Heart right ventricle (tissue), 16 donors: ENCODE measurements at places on chromosomes 16 and 17.

GRCh38 chr16:56525236-56525635 lies 5.4 kb upstream of the BBS2 start:
- no peak for DNase-seq

DNA sequence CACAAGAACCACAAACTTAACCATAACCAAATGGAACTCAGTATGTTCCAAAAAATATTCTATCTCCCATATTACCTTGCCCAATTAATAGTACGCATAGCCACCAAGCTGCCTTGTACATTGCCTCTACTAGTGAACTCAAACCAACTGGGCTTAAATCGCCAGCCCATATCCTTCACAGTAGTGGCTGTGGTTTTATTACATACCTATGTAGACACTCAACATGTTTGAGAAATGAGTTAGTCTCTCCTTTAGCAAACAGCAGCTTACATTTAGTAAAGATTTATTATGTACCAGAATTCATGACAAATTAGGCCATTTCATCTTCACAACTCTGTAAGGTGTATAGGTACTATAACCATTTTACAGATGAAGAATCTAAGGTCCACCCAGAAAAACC lies 41.4 kb downstream of the GRB2 start:
- no peak for DNase-seq

DNA sequence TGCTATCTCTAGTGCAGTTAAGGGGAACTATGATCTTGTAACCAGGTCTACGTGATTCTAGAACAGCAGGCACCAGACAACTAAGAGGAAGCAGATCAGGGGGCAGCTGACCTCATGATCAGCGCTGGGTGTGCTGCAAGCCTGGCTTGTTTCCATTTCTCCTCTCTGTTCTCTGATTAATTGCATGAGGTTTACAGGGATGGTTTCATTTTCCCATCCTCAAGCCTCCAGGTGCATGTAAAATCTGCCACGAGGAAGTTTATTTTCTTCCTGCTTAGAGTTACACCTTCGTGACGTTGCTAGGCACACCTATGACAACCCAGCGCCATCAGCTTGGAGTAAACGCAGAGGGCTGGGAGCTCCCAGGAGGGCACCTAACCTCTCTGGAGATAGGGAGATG lies 4.3 kb upstream of the NUPR1 start:
- no peak for DNase-seq

GRCh38 chr16:85582229-85582991 lies 30.7 kb upstream of the GSE1 start:
- no peak for DNase-seq

DNA sequence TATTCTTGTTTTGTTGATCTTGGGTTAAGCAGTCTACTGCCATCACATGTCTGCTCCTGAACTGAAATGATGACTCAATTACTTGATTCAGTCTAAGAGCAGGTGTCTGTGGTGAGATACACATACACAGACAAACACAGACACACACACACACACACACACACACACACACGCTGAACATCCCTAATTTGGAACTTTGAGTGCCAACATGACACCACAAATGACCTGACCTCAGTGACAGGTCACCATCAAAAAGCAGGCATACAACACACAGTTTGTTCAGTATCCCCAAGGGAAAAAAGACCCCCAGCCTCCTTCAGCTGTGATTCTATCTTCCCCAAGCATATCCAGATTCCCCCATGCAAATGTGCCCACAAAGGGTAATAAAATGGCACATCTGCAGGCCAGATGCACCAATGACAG lies 130.1 kb upstream of the TMEM97 start:
- DNase-seq, result no peak

DNA sequence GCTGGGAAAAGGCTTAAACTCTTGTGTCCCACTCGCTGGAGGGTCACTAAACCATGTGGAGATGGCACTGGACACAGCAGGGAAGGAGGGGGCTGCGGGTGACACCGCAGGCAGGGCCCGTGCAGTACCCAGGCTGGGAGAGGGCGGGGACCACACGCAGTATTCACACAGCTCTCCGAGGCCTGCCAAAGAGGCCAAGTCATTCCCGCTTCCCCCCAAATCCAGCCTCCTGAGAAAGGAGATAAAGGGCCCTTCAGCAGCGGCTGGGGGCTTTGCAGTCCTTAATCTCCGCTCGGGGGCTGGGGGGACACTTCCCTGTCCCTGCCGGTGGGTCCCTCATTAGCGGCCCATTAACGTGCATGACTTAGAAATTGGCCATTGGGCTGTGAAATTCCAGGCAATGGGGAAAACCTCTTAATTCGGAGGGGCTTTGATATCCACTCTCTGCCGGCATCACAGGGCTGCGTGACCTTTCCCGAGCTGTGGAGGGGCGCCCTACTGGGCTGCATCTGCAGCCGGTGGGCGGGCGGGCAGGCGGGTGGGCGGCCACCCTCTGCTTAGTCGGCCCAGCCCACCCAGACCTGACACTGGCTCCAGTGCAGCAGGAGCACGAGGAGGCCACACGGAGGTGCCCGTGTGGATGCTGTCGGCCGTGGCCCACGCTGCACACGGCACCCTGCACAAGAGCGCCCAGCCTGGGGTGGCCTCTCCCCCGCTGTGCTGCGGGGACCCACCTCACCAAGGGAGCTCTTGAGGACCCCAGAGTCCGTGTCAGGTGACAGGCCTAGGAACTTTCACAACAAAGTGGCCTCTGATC lies 2.6 kb upstream of the SLC38A8 start:
- DNase-seq, result no peak

DNA sequence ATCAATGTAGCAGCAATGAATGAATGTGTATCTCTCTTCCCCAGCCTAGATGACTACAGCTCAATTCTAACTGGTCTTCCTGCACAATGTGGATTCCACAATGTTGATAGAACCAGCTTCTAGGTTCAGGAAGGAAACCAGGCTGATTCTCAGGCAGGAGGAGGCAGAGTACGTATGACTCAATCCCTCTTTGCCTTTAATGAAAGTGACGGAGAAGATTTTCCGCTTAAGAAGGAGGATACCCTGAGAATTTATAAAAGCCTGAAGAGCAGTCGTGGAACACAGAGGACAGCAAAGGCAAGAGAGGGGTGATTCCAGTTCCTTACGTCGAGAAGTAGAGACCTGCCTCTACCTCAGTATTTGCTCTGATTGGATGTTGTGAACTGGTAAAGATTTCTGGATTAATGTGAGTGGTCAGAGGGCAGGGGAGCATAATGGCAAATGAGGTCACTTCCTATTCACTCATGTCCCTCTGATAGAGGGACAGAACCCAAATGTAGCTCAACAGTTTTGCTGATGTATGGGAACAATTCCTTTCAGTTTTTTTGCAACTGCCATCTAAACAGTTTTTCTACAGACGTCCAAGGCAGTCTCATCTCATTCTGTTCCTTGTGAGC lies 15.0 kb upstream of the SLC16A11 start:
- DNase-seq, result no peak

DNA sequence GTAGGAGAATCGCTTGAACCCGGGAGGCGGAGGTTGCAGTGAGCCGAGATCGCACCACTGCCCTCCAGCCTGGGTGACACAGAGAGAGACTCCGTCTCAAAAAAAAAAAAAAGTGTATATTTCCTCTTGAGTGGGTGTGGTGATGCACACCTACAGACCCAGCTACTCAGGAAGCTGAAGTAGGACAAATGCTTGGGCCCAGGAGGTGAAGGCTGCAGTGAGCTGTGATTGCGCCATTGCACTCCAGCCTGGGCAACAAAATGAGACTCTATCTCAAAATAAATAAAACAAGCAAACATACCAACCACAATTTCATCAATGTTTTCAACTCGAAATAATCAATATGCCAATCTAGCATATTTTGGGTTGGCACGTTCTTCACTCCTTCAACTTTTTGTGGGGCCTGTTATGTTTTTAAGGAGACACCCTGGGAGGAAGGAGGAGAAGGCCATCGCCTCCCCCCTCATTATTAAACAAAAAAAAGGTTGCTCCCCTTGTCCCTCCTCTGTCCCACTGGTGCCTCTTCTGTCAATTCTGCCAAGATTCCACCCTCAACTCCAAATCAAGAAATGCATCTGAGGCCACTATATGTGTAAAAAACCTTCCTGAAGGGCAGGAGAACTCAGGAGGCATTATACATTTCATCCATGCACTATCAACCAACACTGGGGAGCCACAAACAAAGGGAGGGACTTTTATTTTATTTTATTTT lies 52.4 kb upstream of the ATF7IP2 start:
- no peak for DNase-seq

DNA sequence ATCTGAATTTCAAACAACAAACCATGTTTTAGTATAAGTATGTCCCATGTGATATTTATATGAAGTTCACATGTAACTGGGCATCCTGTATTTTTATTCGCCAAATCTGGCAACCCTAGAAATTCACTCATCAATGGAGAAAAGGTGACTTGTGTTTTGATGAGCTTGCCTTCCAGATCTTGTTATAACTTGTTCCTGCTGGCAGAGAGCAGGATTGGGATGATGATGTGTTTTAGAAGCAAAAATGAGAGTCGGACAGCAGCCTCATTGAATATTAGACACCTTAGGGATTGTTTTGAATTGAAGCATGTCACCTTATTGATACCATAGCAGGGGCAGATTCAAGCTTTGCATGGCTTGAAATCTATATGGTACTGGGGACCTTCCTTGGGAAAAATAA lies 85.4 kb upstream of the MED13 start:
- DNase-seq, result no peak

- DNase-seq, result no peak
These were observed 112.1 kb downstream of the PRKCB start for GRCh38 chr16:23947838-23948237.

- no peak for DNase-seq
These were observed 22.9 kb downstream of the ABCC3 start for GRCh38 chr17:50657627-50658026.

- no peak for DNase-seq
These were observed 68.2 kb downstream of the SIAH1 start for GRCh38 chr16:48317026-48317425.

DNA sequence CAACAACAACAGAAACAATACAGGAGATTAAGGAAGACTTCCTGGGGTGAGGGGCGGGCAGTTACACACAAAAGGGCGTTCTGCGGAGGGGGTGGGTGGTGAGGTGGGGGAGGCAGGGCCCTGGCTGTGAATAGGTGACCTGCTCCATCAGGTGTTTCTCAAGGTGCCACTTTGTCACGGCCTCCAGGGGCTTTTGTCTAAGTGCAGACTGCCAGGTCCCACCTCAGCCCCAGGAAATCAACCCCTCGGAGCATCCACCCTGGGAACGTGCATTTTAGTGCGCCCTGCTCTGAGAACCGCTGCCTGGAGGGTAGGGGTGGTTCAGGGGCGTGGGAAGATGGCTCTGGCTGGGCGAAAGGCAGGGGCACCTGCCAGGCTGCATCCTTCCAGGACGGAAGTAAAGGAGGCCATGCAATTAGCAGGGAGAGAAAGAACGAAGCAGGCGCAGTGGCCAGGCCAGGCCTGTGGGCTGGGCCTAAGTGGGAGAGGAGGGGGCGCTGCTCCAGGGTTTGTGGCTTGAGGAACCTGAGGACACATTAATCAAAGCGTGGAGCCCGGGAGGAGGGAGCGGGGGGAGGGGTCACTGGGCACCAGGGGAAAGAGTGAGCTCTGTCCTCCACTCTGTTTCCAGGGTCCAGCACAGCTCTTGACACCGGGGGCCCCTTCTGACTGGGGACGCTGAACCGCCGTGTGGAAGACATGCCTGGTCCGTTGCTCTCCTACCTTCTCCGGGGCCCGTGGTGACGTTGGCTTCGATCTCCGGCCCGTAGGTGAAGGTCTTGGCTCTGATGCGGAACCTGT lies 49.4 kb upstream of the CDC42EP4 start:
- DNase-seq, result no peak

DNA sequence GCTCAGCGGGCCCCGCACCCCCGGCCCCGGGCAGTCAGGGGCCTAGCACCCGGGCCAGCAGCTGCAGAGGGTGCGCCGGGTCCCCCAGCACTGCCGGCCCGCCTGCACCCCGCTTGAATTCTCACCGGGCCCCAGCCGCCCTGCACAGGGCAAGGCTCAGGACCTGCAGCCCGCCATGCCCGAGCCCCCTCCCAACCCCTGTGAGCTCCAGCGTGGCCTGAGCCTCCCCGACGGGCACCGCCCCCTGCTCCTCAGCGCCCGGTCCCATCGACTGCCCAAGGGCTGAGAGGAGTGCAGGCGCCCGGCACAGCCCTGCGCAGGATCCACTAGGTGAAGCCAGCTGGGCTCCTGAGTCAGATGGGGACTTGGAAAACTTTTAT lies 1.7 kb upstream of the BRCA1 start:
- no peak for DNase-seq

DNA sequence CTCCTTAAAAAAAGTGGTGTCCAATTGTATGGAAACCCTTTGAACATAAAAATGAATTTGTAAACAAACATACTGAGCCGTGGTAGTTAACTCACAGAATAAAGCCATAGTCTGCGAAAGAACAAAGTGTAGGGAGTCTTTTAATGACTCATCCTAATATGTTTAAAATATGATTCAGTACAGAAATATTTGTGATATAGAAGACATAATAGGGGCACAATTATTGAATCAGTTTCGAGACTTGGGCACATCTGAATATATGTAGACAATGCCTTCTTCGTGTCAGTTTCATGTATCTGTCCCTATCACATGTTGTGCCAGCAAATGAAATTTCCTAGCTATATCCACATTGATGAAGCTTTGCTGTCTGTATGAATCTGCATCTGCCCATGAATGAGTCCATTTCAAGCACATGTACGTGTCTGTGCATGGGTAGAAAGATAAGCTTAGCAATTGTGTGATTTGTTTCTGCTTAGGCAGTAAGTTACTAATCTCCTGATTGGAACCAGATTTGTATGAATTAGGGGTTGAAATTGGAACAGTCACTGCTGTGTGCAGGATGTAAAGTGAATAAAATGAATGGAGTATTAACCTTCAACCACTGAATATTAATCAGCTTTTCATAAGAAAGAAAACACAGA lies 112.5 kb upstream of the SOX9 start:
- no peak for DNase-seq

GRCh38 chr16:9033125-9033830 lies 58.2 kb upstream of the HAPSTR1 start:
- DNase-seq, result no peak

DNA sequence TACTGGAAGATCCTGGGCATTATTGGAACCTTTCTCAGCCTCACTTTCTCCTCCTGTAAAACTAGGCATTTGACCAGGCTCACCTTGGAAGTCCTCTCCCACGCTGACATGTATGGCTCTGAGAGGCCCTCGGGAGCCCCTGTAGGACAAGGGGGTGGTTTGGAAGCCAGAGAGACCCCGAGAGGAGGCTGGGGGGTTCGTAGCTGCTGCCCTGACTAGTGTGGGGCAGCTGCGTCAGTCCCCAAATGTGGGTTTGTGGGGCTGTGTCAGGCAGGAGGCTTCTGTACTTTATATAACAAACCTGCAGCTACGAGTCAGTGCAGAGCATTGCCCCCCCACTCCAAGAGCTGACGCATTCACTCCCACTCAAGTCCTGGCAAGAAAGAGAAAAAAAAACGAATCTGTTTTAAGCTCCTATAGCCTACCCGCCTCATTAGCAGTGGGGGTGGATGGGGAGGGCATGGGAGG lies 1.8 kb downstream of the CX3CL1 start:
- no peak for DNase-seq

DNA sequence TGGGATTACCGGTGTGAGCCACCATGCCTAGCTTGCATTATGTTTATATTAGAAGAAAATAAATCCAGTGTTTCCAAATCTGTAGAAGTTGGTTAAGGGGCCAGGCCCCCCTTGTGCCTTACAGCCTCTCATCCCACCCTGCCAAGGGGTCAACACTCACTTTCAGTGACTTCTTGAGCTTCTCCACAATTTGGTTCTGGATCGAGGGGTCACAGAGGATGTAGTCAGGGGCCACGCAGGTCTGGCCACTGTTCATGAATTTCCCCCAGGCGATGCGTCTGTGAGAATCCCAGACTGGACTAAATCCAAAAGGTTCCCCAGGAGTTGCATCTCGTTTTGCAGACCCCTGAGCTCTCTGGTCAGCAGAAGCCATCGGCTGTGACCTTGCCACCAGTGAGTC lies 7.2 kb downstream of the ALDH3A1 start:
- DNase-seq, result no peak
